ENCODE measurements at places on chromosomes 11 and 22.

- DNase-seq, result no peak
These were observed 566.2 kb downstream of the MIAT start for GRCh38 chr22:27223317-27224177.

DNA sequence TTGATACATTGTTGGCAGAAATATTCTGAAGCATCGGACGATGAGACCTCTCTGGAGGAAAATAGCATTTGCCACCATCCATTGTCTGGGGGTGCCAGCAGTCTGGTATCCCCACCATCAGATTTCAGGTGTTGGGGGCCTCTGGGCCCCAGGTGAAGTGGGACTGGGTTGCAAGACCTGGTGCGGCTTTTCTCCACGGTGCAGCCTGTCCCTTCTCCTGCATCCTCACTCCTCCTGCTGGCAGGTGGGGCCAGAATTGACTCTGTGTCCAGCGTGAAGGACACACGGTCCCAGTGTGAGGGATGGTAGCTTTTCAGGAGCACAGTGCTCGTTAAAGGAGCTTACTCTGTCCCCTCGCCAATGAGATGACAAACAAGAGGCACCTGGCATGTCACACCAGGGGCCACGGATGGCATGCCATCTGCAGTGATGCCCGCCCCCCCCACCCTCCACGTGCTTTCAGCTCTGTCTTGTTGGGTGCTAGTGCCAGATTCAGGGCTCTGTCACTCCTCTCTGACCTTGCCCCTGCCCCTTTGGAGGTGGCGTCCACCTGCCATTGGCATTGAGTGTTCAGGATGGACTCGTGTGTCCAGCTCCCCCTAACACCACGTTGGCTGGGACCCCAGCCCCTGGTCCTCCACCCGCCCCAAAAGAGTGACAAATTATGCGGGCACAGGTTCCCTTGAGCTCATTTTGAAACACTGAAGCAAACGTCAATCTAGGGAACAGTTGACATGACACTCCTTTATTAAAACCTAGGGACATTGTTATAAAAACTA lies 62.4 kb downstream of the PARVG start:
- no peak for DNase-seq

GRCh38 chr22:43404673-43405385 lies 7.0 kb upstream of the MPPED1 start:
- DNase-seq, result no peak

DNA sequence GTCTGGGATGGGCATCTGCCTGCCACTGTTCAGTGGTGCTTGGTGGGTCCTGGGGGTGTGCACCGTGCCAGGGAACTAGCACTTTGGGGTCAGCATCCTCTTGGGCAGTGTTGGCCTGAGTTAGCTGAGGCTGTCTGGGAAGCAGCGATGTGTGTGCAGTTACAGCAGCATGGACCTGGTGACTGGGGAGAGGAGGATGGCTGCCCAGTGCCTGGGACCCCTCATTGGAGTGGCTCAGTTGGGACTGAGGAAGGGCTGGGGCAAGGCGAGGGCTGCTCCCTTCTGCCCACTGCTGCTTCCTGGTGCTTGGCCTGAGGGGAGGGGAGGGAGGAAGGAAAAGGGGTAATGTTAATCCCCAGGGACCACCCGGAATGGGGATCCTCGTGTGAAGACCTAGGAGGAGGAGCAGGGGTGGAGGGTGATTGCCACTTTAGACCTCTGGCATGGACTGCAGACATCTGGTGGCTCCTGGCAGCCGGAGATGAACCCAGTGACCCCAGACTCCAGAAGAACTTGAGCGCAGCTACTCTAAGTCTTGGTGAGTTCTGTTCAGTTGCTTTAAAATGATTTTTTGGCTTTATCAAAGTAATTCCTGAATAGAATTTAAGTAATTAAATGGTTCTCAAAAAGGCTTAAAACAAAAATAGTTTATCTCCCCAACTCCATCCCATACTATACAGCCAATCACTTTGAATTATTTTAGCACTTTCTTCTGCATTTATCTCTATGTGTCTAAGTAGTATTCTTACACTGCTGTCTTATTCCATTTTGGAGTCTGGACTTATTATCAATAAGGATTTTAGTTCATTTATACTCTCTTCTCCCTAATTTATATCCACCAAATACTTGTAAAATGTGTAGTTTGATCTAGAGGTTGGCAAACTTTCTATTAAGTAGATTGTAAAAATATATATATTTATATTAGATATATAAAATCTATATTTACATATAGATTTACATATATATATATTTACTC lies 15.4 kb upstream of the TMEM191C start:
- DNase-seq, result no peak

DNA sequence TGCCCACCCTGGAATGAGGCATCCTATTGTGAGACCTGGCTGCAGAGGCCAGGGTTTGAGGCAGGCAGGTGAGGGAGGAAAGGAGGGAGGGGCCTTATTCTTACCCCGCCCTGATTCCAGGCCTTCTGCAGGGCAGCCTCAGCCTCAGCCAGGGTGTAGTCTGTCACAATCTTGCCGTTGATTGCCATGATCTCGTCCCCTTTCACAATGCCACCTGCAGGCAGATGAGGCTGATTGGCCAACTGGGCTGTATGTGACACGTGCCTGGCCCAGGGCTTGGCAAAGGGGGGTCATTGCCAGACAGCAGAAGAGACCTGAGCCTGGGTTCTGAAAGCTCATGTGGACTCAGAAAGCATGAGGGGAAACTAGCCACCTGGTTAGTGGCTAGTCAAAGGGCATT lies 21.4 kb upstream of the ABCC8 start:
- no peak for DNase-seq

- no peak for DNase-seq
These were observed 44.0 kb upstream of the C11orf87 start for GRCh38 chr11:109378034-109378433.

- DNase-seq, result no peak
These were observed 701 bp downstream of the TMEM216 start for GRCh38 chr11:61392981-61393595.

DNA sequence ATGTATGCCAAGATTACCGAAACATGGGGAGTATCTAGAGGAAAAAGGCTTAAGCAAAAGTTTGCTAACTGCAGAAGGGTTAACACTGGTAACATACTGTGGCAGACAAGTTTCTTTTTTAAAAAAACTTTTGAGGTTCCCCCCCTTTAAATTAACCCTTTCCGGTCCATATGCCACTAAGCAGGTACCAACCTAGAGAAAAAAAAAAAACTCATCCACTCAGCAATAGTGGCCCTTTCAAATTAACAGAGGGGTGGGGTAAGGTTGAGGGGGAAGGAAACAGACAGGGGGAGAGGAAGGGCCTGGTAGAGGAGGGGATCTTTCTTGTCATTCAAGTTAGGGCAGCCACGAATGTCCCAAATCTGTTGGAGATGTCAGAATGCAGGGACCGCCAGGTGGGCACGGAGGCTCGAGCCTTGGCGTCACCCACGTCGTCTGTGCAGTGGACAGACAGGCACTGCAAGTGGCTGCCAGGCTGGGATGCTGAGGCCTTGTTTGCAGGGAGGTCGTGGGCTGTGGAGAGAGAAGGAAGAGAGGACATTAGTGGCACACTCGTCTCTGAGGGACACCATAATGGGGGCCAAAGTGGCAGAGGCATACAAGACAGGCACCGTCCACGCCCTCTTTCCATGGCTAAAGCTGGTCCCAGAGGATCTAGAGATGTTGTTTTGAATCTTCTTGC lies 50.8 kb downstream of the MN1 start:
- DNase-seq, result no peak

- DNase-seq, result no peak
These were observed 12.9 kb downstream of the SFI1 start for GRCh38 chr22:31509061-31509762.

- DNase-seq, result no peak
These were observed 58.0 kb upstream of the GDPD4 start for GRCh38 chr11:77359481-77359880.

DNA sequence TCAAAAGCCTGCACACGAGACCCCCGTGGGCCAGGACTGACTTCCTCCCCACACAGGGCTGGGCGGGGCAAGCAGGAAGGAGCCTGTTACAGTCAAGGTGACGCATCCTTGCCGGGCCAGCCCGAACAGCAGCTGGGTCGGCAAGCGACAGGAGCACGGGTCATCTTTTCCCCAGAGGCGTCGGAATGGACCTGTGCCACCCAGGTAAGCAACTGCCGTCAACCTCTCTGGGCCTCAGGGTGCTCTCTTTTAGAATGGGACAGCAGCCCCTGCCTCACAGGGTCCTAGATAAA lies at the start of gene CYTH4:
CYTH4 (plus strand) TSS at position 124 of the 293 bp plus-strand sequence; CDS start at position 186, 62 bp downstream.
- no peak for DNase-seq

DNA sequence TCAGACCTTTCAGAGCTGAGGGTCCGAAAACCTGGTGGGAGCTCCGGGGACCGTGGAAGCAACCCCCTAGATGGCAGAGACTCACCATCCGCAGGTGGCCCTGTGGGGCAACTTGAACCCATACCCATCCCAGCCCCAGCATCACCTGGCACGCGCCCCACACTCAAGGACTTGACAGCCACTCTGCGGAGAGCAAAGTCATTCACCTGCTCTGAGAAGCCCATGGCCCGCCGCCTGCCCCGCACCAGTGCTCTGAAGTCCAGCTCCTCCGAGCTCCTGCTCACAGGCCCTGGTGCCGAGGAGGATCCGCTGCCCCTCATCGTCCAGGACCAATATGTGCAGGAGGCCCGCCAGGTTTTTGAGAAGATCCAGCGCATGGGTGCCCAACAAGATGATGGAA lies 2.0 kb downstream of the ARHGEF17 start:
- no peak for DNase-seq

DNA sequence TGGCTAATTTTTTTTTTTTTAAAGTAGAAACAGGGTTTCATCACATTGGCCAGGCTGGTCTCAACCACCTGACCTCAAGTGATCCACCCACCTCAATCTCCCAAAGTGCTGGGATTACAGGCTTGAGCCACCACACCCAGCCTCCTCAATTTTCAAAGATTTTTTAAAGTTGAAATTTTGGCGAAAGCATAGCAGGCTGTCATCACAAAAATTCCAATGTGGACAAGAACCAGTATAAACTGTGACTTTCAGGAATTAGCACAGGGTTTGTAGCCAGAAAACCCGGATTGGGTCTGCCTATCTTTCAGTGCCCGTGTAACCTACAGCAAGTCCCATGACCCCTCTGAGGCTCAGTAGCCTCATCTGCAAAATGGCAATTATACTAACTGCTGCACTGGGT lies 80.2 kb downstream of the SGSM3 start:
- no peak for DNase-seq

- no peak for DNase-seq
These were observed at the start of gene PVALB for GRCh38 chr22:36816636-36817524. PVALB (minus strand) TSS chr22:36817035; CDS start chr22:36817005, 30 bp downstream.

DNA sequence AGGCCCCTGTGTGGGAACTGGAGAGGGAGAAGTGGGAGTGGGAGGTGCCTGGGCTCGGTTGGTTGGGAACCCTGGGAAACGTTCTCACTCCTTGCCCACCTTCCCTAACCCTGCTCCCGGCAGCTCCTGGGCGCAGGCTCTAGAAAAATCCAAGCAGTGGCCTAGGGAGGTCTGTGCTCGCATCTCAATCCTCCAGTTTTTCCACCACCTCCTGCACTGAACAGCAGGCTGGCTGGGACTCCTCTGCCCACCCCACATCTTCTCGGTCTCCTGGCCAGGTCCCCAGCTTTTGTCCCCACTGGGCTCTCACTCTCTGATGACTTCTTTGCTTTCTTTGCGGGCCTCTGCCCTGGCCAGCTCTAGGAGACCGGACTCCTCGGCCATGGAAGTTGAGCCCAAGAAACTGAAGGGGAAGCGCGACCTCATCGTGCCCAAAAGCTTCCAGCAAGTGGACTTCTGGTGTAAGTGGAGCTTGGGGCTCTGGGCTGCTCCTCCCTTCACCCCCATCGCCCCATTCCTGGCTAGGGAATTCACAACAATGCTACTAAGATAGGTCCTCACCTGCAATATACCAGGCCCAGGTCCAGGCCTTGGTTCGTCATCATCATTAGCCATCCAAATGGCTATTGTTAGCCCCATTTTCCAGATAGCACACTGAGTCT lies 35.6 kb downstream of the PRDM11 start:
- no peak for DNase-seq

Measured in hippocampal formation (tissue), 2 donors.